ENCODE measurements at places on chromosomes 3 and 15.
A peak's percentile ranks its signal among the peaks of the same experiment; 100 is the strongest.

DNA sequence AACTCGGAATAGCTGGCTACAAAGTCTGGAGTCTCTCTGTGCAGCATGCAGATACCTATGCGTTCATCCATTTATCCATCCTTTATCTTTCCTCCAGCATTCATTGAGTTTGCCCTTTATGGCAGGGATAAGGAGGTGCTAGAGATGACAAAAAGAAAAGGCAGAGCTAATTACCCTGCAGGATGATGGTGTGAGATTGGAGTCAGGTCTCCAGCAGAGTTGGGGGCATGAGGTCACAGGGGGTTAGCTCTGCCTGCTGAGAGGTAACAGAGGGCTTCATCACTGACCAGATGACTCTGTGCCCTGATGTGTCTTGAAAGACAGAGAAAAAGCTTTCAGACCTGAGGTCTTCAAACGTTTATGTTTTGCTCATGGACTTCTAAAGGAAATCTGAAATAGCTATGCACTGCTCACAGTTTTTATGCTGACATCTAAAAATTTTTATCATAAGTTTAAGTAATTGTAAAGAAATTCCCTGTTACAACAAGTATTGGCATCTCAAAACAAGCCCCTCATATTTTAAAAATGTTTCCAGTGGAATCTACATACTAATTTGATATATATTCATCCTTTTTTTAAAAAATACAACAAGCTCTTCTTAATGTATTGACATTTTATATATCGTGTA is 132.3 kb upstream of the ANKRD28 start:
- DNase-seq = no peak

DNA sequence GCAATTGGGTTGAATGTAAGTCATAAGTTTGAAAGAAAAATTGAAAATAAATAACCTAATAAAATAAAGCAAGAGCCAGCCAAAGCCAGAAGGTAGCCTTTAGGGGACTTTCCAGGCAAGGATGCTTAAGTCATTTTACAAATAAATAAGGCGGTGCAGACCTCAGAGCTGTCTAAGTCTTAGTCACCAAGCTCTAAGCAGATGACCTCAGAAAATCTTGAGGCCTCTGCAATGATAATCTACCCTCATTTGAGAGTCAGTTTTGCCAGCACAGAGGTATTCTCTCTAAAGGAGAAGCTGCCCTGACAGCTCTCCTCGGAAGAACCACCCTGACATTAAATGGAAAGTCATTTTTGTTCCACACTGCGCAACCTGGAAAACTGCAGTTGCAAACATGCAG is 113.9 kb downstream of the OXNAD1 start:
- no peak for DNase-seq

GRCh38 chr15:32974691-32975090 is 219.8 kb downstream of the FMN1 start:
- DNase-seq = no peak

- DNase-seq = peak; percentile 18
Measured at GRCh38 chr15:38750786-38751185, 186.2 kb upstream of the RASGRP1 start.

GRCh38 chr15:68550498-68551295 is 28.1 kb upstream of the CORO2B start:
- peak; percentile 5 for DNase-seq

GRCh38 chr15:80479191-80479590 is 75.0 kb downstream of the ARNT2 start:
- no peak for DNase-seq

Data from NCI-H524 treated with DMSO at 0.1 percent for 48 hours (cell line).